Stimulated activated CD4-positive, alpha-beta T cell treated with anti-CD3 and anti-CD28 coated beads, Interleukin-15, amount 100 ng/mL, for 1 hour (primary cell): ENCODE measurements at places on chromosomes 11 and 22.

GRCh38 chr11:100574894-100575769 lies 112.0 kb upstream of the ARHGAP42 start:
- no peak for DNase-seq

DNA sequence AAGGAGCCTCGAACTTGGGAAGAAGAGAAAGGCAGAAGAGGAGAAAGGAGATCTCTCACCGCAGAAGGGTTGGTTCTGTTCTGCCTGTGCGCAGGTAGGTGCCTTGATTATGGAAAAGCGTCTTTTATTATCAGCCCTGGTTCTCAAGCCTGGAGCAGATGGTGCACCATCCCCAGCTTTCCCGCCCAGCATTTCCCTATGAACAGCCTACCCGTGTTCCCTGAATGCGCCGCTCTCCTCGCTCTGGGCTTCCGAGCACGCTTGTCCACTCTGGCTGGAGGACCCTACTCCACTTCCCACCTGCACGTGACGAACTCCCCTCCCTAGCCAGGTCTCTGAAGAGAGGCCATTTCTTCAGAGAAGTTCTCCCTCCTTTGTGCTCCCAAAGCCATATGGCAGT lies 15.2 kb downstream of the IGSF9B start:
- no peak for DNase-seq

- no peak for DNase-seq
Observed at GRCh38 chr11:119976805-119977560, 160.9 kb downstream of the TRIM29 start.

DNA sequence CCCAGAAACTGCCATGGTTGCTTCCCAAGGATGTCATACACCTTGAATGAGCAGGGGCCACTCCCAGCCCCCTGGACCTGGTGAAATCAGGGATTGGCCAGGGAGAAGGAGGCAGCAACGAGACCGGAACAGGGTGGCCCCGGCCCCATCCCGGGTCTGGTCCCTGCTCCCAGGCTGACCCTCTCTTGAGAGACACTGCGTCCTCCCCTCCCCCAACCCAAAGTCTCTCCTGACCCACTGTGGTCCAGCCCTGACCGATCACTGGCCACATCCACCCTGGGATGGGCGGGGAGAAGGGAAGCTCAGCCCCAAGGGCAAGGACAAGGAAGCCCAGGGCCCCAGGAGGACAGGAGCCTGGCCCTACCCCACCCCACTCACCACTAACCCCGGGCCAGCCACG lies 12.4 kb downstream of the CYTH4 start:
- no peak for DNase-seq

DNA sequence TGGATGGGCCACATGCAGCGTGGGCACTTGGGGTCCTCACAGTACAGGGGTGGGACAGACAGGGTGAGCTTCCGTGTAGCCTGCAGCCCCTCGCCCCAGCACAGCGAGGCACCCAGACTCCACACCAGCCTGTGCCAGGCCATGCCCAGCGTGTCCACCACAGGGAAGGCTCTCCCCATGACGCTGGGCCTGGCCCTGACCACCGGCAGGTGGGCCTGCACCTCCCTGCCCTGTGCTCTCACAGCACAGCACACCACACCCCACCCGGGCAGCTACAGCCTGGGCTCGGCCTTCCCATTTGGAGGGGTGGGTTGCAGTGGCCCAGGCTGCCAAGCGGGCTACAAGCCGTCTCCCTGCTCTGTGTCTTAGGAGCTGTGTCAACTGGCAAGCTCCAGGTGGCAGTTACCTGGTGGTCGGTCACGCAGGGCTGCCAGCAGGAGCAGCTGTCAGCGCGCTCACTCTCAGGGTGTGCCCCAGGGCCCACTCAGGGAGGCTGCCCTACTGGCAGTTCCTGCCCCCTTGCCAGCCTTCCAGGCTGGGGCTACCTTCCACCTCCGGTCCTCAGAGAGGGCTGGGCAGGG lies 4.6 kb downstream of the MOB2 start:
- no peak for DNase-seq

- no peak for DNase-seq
Observed at GRCh38 chr11:73186294-73186850, 31.7 kb upstream of the P2RY2 start.

DNA sequence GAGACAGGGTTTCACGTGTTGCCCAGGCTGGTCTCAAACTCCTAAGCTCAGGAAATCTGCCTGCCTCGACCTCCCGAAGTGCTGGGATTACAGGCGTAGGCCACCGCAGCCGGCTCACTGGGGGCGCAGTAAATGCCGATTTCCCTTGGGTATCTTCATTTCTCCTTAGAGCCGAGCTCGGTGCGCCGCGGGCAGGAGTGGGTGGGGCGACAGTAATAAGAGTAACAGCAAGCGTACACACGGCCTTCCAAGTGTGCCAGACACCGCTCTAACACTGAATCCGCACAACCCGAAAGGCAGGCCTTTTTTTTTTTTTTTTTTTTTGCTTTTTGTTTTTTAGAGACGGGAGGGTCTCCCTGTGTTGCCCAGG lies 500 bp upstream of the ADSL start:
- DNase-seq, result peak; percentile 46

GRCh38 chr11:126214841-126215240 lies 3.3 kb downstream of the FAM118B start:
- no peak for DNase-seq

DNA sequence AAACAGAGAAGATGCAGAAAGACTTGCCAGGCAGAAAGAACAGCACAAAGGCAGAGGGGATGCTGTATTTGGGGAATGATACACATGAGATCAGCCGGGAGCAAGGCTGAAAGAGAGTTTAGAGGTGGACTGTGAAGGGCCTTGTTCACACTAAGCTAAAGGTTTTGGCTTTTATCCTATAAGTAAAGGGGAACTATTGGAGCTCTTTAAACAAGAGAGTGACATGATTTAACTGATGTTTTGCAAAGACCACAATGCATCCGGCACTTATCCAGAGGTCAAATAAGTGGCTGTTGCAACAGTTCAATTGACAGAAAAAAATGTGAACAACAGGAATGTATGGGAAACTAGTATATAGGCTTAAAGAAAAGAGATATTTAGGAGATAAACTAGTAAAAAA lies 64.7 kb upstream of the RRAS2 start:
- DNase-seq, result no peak

- DNase-seq, result no peak
Observed at GRCh38 chr22:39900306-39901227, at the start of gene GRAP2. Gene GRAP2 (plus strand): TSS chr22:39901084. CDS start chr22:39947107, 46,023 bp downstream.

DNA sequence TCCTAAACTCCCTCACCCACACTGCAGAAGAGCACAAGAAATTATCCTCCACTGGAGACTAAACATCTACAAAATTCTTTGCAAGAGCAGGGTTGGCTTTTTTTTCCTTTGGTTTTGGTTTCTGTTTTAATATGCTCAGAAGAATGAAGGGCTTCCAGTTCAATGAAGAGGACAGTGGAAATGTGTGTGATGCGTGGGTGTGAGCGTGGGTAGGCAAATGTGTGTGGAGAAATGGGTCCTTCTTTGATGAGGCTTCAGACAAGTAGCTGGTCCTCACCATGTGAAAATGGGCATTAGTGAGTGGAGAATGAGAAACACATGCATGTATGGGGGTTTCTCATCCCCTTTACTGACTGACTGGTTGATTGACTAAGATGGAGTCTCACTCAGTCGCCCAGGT lies 263.3 kb upstream of the SYN3 start:
- DNase-seq, result no peak

DNA sequence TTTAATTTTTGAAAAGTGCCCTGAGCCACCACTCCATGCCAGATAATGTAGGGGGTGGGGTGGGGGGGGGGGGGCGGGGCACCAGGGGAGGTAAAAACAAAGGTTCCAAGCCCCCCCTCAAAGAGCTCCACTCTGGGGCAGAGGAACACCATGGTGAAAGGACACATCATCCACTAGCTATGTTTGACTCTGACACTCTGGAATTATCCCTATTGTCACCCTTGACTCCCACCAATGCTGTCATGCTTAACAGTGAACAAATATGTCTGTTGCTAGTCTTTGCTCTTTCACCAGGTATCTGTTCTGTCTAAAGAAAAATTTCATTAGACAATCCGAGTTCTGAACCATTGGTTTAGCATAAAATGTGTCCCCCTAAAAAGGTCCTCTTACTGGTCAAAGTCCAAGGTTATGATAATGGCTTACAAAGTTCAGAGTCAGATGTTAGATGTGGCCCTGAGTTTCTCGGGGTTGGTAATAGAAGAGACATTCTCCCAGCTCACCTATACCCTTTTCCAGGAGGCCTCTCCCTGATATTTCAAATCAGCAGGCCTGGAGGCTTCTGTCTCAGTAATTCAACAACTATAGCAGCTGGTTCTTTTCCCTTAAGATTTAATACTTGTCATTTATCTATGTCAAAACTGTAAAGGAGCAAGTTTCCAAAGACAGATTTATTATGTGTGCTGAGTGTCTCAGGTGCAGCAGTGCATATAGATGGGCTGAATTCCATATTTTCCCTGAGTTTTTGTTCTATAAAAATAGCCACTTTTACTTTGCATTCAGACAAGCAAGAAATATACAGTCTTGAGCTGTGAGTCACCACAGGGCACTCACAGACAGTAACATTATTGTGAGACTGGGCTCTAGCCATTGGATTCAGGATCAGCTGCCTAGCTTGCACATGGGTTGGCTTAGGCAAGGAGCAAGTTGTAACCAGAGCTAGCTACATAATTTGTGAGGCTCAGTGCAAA lies 174.1 kb downstream of the CSNK2A3 start:
- DNase-seq, result no peak

- no peak for DNase-seq
Observed at GRCh38 chr11:60977224-60977623, 5.7 kb downstream of the CD6 start.

- peak; percentile 26 for DNase-seq
Observed at GRCh38 chr11:66277471-66278362, at the start of gene CNIH2. Gene CNIH2 (plus strand): TSS chr11:66278175. CDS start chr11:66278457, 282 bp downstream.

DNA sequence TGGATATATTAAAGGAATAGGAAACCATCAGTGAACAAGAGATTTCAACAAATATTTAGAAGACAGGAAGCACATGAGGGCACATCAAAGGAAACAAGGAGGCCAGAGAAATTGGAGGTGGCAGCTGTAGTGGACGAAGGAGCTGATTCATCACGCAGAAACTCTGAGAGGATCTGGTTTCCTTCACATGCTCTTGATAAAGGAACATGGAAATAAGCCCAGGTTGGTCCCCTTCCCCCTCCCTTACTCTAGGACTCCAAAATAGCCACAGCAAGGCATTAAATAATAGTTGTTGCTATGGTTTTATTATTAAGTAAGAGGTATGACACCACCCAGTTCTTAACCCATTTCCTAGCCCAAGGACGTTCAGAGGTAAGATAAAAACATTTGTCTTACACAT lies 11.3 kb downstream of the IZUMO1R start:
- no peak for DNase-seq

DNA sequence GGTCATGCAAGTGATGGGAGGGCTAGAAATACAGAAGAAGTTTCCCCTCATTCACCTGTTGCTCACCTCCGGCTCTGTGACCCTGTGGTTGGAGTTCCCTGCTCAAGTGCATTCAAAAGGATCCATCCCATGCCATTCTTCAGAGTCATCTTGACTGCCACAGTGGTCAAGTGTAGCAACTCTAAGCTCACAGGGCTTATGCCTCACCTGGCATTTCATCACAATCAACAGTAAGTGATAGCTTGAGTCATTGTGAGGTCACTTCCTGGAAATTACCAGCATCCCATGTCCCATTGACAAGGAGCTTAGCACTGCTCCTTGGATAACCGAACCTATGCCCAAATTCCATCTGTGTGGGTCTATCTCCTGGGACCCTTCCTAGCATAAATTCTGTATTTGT lies 55.6 kb downstream of the OR4C45 start:
- DNase-seq, result no peak

GRCh38 chr11:10327254-10327653 lies 22.4 kb downstream of the ADM start:
- DNase-seq, result no peak

DNA sequence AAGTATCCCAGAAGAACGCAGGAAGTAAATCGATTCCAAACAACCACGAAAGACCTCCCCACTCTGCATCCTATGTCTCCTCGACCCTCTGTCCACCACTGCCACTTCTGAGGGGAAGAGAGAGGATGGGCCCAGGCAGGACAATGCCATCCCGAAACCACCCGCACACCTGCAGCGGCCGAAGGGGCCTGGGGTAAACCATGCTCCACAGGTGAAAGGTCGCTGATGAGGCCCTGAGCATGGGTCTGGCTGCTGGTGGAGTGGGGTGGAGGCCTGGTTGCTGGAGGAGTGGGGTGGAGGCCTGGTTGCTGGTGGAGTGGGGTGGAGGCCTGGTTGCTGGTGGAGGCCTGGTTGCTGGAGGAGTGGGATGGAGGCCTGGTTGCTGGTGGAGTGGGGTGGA lies 13.1 kb downstream of the TOLLIP start:
- no peak for DNase-seq

DNA sequence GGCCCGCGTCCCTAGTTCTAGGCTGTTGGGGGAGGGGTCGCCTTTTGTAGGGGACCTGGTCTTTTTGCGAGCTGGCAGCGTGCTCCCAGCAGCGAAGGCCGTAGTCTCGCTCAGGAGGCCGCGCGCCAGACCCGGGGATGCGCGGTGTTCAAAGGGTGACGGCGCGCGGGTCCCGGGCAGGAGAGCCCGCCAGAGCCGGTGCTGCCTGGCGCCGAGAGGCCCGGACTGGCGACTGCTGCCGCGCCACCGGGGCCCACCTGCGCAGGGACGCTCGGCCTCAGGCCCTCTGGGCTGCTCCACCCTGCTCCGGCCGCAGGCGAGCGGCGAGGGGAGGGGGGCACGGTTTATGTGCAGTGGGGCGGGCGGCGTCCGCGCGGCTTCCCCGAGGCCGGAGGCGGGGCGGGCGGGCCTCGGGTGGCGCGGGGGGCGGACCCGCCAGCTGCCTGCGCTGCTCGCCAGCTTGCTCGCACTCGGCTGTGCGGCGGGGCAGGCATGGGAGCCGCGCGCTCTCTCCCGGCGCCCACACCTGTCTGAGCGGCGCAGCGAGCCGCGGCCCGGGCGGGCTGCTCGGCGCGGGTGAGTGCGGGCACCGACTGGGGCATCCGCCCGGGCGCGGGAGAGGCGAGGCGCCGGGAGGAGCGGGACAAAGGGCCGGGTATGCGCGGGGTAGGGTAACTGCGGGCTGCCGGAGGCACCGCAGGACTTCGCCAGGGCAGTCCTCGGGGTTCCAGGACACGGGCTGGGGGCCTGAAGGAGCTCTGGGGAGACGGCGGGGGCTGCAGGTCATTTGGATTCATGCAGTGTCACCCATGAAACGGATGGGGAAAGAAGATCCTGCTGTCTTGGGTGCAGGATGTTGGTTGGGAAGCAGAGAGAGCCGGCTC lies at the start of gene PRSS23:
PRSS23 (plus strand) TSS at position 467 of the 884 bp plus-strand sequence. CDS start 7,102 bp downstream, outside the sequence.
- no peak for DNase-seq
